ENCODE measurements at places on chromosomes 3 and 15. TPM values are rescaled to one million over a fixed set of nuclear protein-coding genes. Genes with fewer than 3 reads are reported as not detected.

DNA sequence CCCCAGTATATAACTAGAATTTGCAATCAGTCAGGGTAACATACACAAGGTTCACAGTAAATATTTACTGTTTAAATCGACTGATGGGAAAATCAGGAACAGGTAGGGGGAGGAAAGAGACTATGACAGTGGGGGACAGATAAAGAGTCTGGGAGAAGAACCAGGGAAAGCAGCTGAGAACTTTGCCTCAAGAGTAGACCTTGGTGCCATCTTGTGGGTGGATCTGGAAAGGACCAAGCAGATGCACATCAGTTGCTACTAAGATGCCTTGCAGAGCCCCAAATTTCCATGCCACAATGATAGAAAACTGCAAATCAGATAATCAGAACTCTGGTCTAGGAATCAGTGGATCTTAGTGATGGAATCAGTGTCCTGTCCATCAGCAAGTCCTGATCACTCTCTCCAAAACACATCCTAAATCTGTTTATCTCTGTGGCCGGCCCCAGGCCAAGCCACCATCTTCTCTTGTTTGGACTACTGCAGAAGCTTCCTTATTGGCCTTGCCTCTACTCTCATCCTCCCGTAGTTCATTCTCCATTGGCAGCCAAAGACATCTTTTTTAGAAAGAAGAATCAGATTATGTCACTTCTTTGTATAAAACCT is 62.7 kb downstream of the PDE8A start:
- DNase-seq = no peak

- no peak for DNase-seq
These were observed 107.0 kb downstream of the EEFSEC start for GRCh38 chr3:128260275-128260674.

- no peak for DNase-seq
These were observed 5.5 kb upstream of the CD200 start for GRCh38 chr3:112327371-112327951.

DNA sequence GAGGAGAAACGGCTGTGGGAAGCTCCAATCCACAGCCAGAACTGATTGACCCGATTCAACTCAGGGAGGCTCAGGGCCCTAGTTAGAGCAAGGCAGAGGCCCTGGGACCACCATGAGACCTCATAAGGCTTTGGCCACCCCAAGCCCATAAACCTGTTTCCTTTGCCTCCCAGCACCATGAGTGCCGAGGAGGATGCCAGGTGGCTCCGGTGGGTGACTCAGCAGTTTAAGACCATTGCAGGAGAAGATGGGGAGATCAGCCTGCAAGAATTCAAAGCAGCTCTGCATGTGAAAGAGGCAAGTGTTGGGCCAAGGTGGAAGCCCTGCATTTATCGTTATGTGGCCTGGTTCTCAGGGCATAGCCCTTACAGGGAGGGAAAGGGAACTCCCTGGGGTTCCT is 11.9 kb downstream of the NOX5 start:
- DNase-seq = no peak

ROPN1 gene
- not detected for total RNA-seq

DNA sequence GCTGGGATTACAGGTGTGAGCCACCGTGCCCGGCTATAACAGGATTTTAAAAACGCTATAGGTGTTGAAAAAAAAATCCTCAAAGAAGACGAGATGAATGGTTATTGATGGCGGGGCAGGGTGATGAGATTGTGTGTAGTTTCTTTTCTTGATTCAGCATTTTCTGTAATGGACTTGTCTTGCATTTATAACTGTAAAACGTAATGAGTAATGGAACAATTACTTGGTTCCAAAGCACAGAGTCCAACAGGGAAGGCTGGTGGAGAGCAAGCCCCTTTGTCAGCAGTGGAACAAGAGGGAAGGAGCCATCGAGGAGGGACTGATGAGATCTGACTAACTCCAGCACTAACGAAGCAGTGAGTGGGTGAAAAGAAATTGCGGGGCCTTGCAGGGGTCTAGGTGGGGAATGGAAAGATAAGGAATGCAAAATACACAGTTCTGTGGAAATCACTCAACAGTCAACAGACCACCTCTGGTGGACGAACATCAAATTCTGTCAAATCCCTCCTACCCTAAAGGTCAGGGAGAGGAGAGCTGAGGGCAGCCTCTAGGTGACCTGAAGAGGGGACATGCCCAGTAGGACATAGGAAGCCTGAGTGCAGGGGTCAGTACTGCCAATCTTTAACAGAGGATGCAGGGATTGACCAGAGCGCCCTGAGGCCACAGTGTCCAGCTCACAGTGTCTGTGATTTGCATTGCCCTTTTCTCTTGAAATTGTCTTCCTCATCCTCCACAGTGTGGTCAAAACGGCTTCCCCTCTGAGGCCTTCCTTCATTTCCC is 23.1 kb upstream of the CDCP1 start:
- no peak for DNase-seq

STAC gene
- total RNA-seq = 0.57 TPM
